MG63 (cell line): ENCODE measurements at places on chromosomes 7 and 10. TPM values are rescaled to one million over a fixed set of nuclear protein-coding genes. Genes with fewer than 3 reads are reported as not detected.

DNA sequence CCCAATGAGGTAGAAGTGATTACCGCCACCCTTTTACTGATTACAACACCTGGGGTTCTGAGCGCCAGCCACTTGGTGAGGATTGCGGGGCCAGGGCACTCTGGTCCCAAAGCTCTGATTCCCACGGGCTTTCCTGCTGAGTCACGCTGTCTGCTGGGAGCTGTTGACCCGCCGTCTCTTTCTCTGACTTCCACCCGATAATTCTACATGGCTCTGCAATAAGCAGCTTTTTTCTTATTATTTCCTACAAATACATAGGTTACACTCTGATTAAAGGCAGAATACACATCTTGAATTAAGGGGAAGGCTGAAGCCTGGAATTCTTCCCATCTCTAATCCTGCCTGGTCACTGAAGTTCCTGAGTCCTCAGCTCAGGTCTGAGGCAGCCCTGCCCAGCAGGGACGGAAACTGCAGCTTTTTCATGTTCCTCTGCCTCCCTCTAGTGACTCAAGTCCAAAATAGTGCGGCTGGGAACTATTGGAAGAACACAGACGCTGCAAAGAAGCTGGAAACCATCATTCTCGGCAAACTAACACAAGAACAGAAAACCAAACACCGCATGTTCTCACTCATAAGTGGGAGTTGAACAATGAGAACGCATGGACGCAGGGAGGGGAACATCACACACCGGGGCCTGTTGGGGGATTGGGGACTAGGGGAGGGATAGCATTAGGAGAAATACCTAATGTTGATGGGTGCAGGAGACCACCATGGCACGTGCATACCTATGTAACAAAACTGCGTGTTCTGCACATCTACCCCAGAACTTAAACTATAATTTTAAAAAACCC is 178.3 kb downstream of the PRKCQ start:
- DNase-seq, result peak; percentile 71

- DNase-seq, result no peak
Measured at GRCh38 chr7:70620333-70621055, 511.4 kb upstream of the GALNT17 start.

DNA sequence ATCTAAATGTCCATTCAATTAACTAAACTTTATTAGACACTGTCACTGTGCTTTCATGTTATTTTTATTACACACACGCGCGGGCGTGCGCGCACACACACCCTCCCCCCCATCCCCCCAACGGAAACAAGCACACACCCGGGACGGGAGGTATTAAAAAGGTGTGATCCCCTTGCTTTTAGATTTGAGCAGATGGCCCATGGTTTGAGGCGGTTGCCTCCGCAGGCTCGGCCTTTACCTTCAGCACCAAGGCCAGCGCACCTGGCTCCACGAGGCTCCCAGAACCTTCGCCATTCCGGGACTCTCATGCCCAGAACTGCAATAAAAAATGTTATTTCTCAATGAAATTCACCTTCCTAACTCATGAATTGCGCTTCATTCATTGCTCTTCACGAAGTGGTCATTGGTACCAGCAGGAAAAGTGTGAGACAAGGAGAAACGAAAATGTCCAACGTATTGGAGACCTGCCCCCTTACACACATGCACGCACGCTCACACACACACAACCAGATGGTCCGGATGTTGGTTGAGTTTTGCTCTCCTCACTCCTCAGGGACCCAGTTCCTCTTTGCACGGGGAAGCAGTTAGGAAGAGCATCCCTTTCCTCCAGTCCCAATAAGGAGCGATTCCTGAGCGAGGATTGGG is 20.8 kb upstream of the PTF1A start:
- DNase-seq, result peak; percentile 17

DNA sequence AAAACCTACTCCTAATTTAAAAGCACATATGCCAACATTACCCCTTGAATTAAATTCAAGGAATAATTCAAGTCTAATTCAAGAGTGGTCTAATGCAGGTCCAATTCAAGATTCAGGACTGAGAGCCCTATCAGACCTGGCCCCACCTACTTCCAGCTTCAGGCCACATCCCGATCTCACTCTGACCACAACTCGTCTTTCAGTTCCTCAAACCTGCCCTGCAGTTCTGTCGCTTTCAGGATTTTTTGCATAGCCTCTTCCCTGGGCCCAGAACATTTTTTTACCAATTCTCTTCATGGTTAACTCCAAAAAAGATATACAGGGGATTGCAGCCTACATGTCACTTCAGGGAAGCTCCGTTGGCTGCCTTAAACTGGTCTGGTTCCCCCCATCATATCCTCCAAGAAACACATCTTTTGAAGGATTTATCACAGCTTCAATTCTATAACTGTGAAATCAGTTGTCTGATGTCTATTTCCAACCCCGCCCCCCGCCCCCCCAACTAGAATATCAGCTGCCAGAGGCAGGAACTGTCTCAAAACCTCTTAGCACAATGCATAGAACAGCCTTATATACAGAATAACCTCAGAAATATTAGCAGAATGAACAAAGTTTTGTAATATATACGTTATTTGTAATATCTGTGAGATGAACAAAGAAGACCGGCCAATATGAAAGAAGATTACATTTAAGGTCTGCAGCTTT is 20.8 kb downstream of the CCDC6 start:
- no peak for DNase-seq

ELOVL3 gene
- 0.15 TPM in 1 of 2 replicates, not detected in the other for total RNA-seq

- no peak for DNase-seq
Measured at GRCh38 chr7:111855842-111856227, 293.5 kb upstream of the IMMP2L start.

DNA sequence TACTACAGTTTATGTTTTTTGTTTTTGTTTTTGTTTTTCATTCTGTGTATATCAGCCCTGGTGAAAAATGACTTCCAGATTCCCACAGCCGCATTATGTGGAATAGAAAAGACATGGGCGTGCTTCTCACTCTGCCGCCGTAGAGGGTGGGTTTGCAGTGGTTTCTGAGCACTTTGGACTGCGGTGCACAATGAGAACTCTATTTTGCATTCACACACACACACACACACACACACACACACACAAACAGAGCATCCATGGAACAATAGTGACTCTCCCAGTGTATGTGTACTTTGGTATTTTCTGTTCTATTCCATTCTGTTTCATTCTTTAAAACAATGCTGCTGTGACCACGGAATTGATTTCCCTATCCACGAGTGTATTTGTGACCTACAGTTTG is 657.3 kb upstream of the FOXK1 start:
- DNase-seq, result no peak
